Esophagus squamous epithelium (tissue), 5 donors: ENCODE measurements at places on chromosomes 2 and 18.
A peak's percentile ranks its signal among the peaks of the same experiment; 100 is the strongest.

DNA sequence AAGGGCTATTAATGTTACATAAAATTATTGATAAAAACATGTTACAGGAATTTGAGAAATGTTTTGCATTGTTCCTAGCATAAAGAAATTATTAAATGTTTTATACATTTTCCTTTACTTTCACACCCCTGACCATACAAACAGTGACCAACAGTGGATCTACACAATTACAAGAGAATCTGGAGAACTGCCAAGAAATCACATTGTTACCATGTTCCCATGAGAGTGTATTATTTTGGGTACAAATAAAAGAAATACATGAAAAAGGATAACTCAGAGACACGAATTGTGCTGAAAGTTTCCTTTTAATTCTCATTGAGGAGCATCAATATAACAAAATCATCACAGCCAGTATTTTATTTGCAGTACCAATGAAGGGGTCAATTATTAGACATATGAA lies 150.1 kb downstream of the WDPCP start:
- no peaks in the 10 kb centered on the region for H3K4me1 ChIP-seq
- no peak overlapping the region for H3K27ac ChIP-seq
- no peak overlapping the region for H3K4me3 ChIP-seq
- H3K27me3 ChIP-seq, result no peaks in the 10 kb centered on the region
- H3K36me3 ChIP-seq, result no peaks in the 10 kb centered on the region

DNA sequence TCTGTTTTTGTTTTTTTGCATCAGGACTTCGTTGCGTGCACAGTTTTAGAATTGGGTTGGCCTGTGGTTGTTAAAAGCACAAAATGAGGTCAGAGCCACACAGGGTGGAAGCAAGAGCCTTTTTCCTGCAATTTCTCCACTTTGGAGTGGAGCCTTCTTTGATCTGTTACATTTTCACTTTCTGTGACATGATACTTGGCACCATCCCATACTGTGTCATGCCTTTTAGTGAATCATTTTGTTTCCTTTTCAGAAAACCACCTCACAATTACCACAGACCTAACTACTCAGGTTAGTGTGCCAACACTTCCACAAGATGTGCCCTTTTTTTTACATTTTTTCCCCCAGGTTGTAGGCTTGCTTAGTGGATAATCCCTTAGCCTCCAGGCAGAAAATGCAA lies 32.5 kb downstream of the MERTK start:
- peaks cover 13% of the 10 kb centered on the region for H3K27me3 ChIP-seq
- H3K36me3 ChIP-seq, result no peaks in the 10 kb centered on the region
- no peak for DNase-seq
- no peak overlapping the region for H3K4me3 ChIP-seq
- no peaks in the 10 kb centered on the region for H3K4me1 ChIP-seq

- H3K4me3 ChIP-seq, result no peak overlapping the region
- peaks cover 36% of the 10 kb centered on the region for H3K27me3 ChIP-seq
- DNase-seq, result no peak
- H3K4me1 ChIP-seq, result peaks cover 22% of the 10 kb centered on the region
These were observed 970 bp upstream of the ADCYAP1 start for GRCh38 chr18:903701-904100.

DNA sequence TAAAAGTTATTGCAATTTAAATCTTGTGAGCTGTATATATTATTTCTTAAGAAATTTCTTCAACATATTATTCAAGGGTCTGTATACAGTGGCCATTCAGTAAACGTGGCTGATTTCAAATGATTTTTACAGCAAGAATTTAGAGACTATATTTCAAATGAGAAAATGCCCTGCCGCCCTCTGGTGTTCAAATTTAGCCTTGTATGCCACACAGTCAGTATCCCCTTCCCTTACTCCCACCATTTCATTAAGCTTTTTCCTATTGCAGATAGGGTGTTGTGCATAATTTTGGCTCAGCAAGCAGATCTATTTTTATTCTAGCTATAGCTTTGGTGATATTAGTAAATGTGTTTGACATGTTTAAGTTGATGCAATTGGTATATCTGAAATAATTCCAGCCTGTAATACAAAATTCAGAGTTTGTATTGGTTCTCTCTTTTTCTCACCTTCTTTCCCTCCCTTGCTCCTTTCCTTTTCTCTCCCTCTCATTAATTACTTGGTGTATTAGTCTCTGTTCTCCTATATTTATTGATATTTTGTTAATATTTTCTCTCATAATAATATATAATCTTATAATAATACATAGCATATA lies 22.8 kb upstream of the SCN7A start:
- H3K27me3 ChIP-seq, result no peaks in the 10 kb centered on the region
- no peaks in the 10 kb centered on the region for H3K4me1 ChIP-seq
- no peak overlapping the region for H3K27ac ChIP-seq
- H3K36me3 ChIP-seq, result no peaks in the 10 kb centered on the region

- H3K27me3 ChIP-seq, result no peaks in the 10 kb centered on the region
- DNase-seq, result no peak
- H3K36me3 ChIP-seq, result no peaks in the 10 kb centered on the region
- H3K4me3 ChIP-seq, result no peak overlapping the region
- no peak overlapping the region for H3K27ac ChIP-seq
These were observed 999.7 kb upstream of the LRRTM1 start for GRCh38 chr2:81304154-81304830.

- no peak for DNase-seq
- H3K4me3 ChIP-seq, result peak overlapping the region; percentile 87
- peak overlapping the region; percentile 87 for H3K27ac ChIP-seq
- H3K36me3 ChIP-seq, result no peaks in the 10 kb centered on the region
These were observed 1.3 kb downstream of the LAMA3 start for GRCh38 chr18:23690505-23691068.

DNA sequence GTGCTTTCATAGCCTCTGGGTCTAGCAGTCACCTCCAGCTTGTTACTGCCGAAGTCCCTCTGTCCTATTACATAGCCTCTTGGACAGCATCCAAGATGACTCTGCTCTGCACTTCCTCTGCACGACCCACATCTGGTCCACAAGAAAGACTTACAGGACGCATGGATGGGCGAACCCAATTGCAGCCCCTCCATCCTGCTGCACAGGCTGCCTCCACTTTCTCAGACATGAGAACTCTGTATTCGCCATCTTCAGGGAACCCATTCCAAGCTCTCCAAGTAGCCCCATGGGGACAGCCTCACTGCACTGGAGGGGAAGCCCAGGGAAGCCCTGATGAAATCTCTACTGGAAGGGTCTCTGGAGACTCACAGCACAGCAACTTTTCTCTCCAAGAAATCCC lies 172.1 kb downstream of the GFPT1 start:
- H3K4me3 ChIP-seq, result no peak overlapping the region
- H3K36me3 ChIP-seq, result no peaks in the 10 kb centered on the region
- no peak overlapping the region for H3K27ac ChIP-seq
- peaks cover 39% of the 10 kb centered on the region for H3K4me1 ChIP-seq
- no peak for DNase-seq
- no peaks in the 10 kb centered on the region for H3K27me3 ChIP-seq

- no peak for DNase-seq
- no peaks in the 10 kb centered on the region for H3K36me3 ChIP-seq
- H3K4me1 ChIP-seq, result no peaks in the 10 kb centered on the region
- H3K27ac ChIP-seq, result no peak overlapping the region
- H3K27me3 ChIP-seq, result no peaks in the 10 kb centered on the region
These were observed 33.0 kb upstream of the CCDC195 start for GRCh38 chr2:224749136-224749535.

DNA sequence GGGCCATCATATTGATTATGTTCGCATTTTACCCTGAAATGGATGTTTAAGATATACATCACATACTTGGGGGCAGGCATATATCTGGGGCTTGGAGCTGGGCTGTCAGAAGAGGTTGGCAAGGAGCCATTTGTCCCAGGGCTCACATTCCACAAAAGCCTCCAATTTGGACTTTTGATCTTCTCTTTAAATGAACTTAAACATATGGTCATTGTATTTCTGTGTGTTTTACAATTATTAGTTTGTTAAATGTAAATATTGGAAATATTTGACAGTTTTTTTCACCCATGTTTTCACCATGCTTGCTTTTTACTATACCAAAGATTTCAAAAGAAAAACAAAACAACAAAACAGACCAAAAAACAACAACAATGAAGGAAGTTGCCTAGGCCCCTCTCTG lies 165.8 kb upstream of the MEIS1 start:
- no peaks in the 10 kb centered on the region for H3K4me1 ChIP-seq
- no peaks in the 10 kb centered on the region for H3K36me3 ChIP-seq
- H3K27ac ChIP-seq, result no peak overlapping the region
- H3K27me3 ChIP-seq, result no peaks in the 10 kb centered on the region
- no peak overlapping the region for H3K4me3 ChIP-seq

- no peaks in the 10 kb centered on the region for H3K36me3 ChIP-seq
- DNase-seq, result no peak
- no peak overlapping the region for H3K4me3 ChIP-seq
- H3K27me3 ChIP-seq, result peaks cover 4% of the 10 kb centered on the region
These were observed 216.0 kb downstream of the GLI2 start for GRCh38 chr2:120951693-120952092.

GRCh38 chr18:434410-434809 lies 66.1 kb downstream of the COLEC12 start:
- H3K27ac ChIP-seq, result no peak overlapping the region
- no peak overlapping the region for H3K4me3 ChIP-seq
- no peaks in the 10 kb centered on the region for H3K27me3 ChIP-seq
- H3K36me3 ChIP-seq, result no peaks in the 10 kb centered on the region
- no peak for DNase-seq
- no peaks in the 10 kb centered on the region for H3K4me1 ChIP-seq

GRCh38 chr2:6236317-6236716 lies 544.1 kb downstream of the SOX11 start:
- no peak for DNase-seq
- no peaks in the 10 kb centered on the region for H3K27me3 ChIP-seq
- H3K36me3 ChIP-seq, result no peaks in the 10 kb centered on the region

DNA sequence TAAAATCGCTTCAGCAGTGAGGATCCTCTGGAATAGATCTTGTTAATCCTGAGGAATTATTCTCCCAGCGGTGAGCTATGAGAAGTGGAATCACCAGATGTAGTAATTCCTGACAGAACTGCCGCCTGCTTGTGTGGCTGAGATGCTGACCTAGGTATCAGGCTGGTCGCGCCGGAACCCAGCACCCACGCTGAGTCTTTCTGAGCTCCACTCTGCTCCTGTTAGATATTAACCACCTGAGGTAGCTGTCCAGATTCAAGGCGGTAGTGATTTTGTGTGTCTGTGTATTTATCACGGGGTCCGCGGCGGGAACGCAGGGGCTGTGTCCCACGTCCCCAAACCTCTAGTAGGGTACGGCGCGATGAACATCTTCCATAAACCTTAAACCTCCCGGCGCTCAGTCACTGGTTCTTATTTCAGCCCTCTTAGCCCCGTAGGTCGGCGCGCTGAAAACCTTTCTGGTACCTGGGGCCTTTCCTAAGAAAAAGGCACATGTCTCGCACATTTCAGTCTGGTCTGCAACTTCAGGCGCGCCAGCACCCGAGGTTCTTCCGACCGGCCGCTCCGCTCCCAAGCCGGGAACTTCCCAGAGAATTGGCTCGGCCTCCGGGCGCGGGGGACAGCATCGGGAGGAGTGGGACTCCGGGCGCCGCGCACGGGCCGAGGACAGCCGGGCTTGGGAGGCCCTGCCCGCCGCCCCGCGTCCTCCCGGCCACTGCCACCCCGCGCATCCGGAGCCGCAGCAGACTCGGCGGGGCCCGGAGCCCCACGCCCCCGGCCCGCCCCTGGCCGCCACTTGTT lies 542 bp upstream of the CNNM3 start:
- H3K4me3 ChIP-seq, result peak overlapping the region; percentile 70
- DNase-seq, result no peak
- H3K4me1 ChIP-seq, result peaks cover 32% of the 10 kb centered on the region

GRCh38 chr2:142562900-142563299 lies 314.6 kb upstream of the KYNU start:
- H3K4me3 ChIP-seq, result no peak overlapping the region
- no peaks in the 10 kb centered on the region for H3K4me1 ChIP-seq
- no peaks in the 10 kb centered on the region for H3K27me3 ChIP-seq
- DNase-seq, result no peak
- H3K27ac ChIP-seq, result no peak overlapping the region

- no peaks in the 10 kb centered on the region for H3K4me1 ChIP-seq
- H3K27me3 ChIP-seq, result no peaks in the 10 kb centered on the region
- no peak overlapping the region for H3K27ac ChIP-seq
These were observed 222.8 kb downstream of the SOX11 start for GRCh38 chr2:5914811-5915611.

DNA sequence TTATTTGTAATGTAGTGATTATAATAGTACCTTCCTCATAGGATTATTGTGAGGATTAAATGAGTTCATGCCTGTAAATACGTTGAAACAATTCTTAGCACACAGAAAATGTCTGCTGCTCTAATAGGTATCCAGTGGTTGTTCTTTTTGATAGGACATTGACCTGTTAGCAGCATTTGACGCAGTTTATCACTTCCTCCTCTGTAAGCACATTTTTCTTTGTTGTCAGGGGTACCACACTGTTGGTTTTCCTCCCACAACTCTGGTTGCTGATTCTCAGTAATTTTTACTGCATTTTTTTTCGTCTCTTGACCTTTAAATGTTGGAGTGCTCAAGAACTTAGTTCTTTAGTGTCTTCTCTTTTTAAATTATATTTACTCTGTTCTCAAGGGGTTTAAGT lies 15.4 kb downstream of the PPM1B start:
- peaks cover 14% of the 10 kb centered on the region for H3K36me3 ChIP-seq
- H3K4me3 ChIP-seq, result no peak overlapping the region
- DNase-seq, result no peak
- H3K27me3 ChIP-seq, result no peaks in the 10 kb centered on the region

DNA sequence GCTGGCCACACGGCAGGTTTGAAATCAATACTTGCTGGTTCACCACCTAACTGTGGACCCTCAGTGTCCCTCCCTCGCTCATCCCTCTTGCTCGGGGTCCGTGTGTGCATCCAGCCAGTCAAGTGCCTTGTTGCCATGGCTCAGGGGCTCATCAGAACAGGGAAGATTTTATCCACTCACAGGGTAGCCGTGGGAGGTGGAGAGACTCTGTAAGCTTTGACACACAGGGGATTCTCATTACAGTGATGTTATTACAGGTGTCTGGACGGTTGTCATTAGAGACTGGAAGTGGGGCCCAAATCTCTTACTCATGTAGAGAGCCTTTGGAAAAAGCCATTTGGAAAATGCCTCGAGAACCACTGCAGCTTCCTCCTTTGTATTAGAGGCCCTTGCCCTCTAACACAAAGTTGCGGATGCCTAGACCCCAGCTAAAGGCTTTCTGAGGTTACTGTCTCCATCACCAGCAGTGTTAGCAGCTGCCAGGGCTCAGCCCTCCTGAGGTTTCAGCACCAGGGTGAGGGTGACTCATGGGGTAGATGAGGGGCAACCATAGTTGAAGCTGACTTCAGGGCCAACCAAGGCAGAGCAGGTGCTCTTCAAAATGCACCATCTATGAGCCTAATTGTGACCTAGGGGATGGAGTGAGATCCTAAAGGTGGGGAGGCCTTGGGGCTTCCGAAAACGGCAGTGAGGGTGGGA lies 195.6 kb downstream of the CLIP4 start:
- no peak for DNase-seq
- no peaks in the 10 kb centered on the region for H3K36me3 ChIP-seq

GRCh38 chr2:7280790-7281189 lies 363.6 kb downstream of the RNF144A start:
- H3K36me3 ChIP-seq, result no peaks in the 10 kb centered on the region
- no peaks in the 10 kb centered on the region for H3K4me1 ChIP-seq
- no peak overlapping the region for H3K4me3 ChIP-seq

- no peaks in the 10 kb centered on the region for H3K36me3 ChIP-seq
- H3K4me3 ChIP-seq, result no peak overlapping the region
- no peak overlapping the region for H3K27ac ChIP-seq
These were observed 111.9 kb downstream of the C1D start for GRCh38 chr2:67950919-67951318.
